ENCODE measurements at places on chromosomes 6 and 20.

GRCh38 chr6:111534231-111534751, 51.3 kb upstream of the REV3L start:
- DNase-seq, result no peak

GRCh38 chr6:53565886-53566285, 21.0 kb upstream of the GCLC start:
- DNase-seq, result no peak

- DNase-seq, result no peak
Measured at GRCh38 chr6:85470023-85470410, 20.1 kb downstream of the NT5E start.

- DNase-seq, result no peak
Measured at GRCh38 chr6:10472634-10473033, 48.5 kb upstream of the GCNT2 start.

- no peak for DNase-seq
Measured at GRCh38 chr20:54076259-54076658, 5.9 kb upstream of the BCAS1 start.

GRCh38 chr6:6808915-6809314, 220.4 kb downstream of the LY86 start:
- DNase-seq, result no peak

- DNase-seq, result no peak
Measured at GRCh38 chr6:104381907-104382306, 477.8 kb downstream of the HACE1 start.

GRCh38 chr6:41878961-41879405, 16.2 kb downstream of the USP49 start:
- no peak for DNase-seq

GRCh38 chr6:140003217-140003616, 628.8 kb upstream of the CITED2 start:
- no peak for DNase-seq

- peak; percentile 75 for DNase-seq
Measured at GRCh38 chr6:30626484-30627366, at the start of gene ATAT1. TSS of gene ATAT1 (plus strand) at chr6:30626874.

GRCh38 chr6:31689249-31690110, 8.6 kb upstream of the LY6G5C start:
- no peak for DNase-seq

Data from stimulated activated CD4-positive, alpha-beta T cell treated with anti-CD3 and anti-CD28 coated beads, Interleukin-4, amount 100 ng/mL, for 48 hours (primary cell).